ENCODE measurements at places on chromosomes 3 and 15. TPM values are rescaled to one million over a fixed set of nuclear protein-coding genes. Genes with fewer than 3 reads are reported as not detected.

Gene THAP10
- 8.3 TPM for total RNA-seq

Gene CEMIP
- 0.32 TPM for total RNA-seq

Gene TNFSF10
- total RNA-seq = 150 TPM

Gene FAM43A
- 111 TPM for total RNA-seq

Gene IQCF5
- total RNA-seq = not detected

Gene IL17RE
- 178 TPM for total RNA-seq

Gene C3orf85
- not detected for total RNA-seq

Gene CLDN18
- not detected for total RNA-seq

Gene PIGB
- 15.3 TPM for total RNA-seq

Gene NIPA2
- 78.6 TPM for total RNA-seq

Gene PRR23B
- total RNA-seq = not detected

Gene MYH15
- total RNA-seq = not detected

Gene DNAH12
- not detected for total RNA-seq

Gene COL7A1
- total RNA-seq = 8.1 TPM

Gene LIPC
- total RNA-seq = 8.2 TPM

Gene XYLB
- total RNA-seq = 18.7 TPM

Gene PARP15
- 10.3 TPM for total RNA-seq

Gene MITF
- 14.1 TPM for total RNA-seq

Gene UBAP1L
- total RNA-seq = 2.0 TPM

Gene QTRT2
- total RNA-seq = 7.2 TPM

Gene VEPH1
- 0.20 TPM for total RNA-seq

Gene ZSCAN2
- 1.1 TPM for total RNA-seq

Gene ZIC4
- not detected for total RNA-seq

Gene CPN2
- 0.14 TPM for total RNA-seq

Gene CLEC3B
- total RNA-seq = 6.0 TPM

Gene SLC51A
- 24.8 TPM for total RNA-seq

Gene RBPMS2
- 5.2 TPM for total RNA-seq

Gene LYSMD4
- total RNA-seq = 15.3 TPM

Gene CPEB1
- not detected for total RNA-seq

Gene SFMBT1
- total RNA-seq = 33.0 TPM

Gene TGM4
- not detected for total RNA-seq

Gene PFN2
- total RNA-seq = 39.3 TPM

Gene PLSCR5
- not detected for total RNA-seq

Gene RPL14
- total RNA-seq = 190 TPM

Gene MB21D2
- total RNA-seq = 1.5 TPM

Gene MASP1
- total RNA-seq = 19.0 TPM

Gene TRIM42
- total RNA-seq = not detected

Gene PLAAT1
- not detected for total RNA-seq

Gene PLA2G4E
- not detected for total RNA-seq

Gene NPAP1
- not detected for total RNA-seq

Gene SLC51B
- 3.4 TPM for total RNA-seq

Gene IL1RAP
- total RNA-seq = 8.6 TPM

Gene GATA2
- total RNA-seq = 8.2 TPM

Gene GPR62
- not detected for total RNA-seq

Gene MYO1E
- total RNA-seq = 388 TPM

Gene SCN11A
- total RNA-seq = 0.40 TPM

Gene DHX30
- 31.0 TPM for total RNA-seq

Gene PRSS50
- not detected for total RNA-seq

Gene CHST2
- total RNA-seq = 1.8 TPM

Gene SCAANT1
- not detected for total RNA-seq

Gene C3orf62
- 4.1 TPM for total RNA-seq

Gene TTC21A
- total RNA-seq = 49.4 TPM

Measured in transverse colon (tissue), 4 donors.